ENCODE measurements at places on chromosomes 4 and X. TPM values are rescaled to one million over a fixed set of nuclear protein-coding genes. Genes with fewer than 3 reads are reported as not detected.

The RS1 gene
- total RNA-seq, result not detected

The SPANXA2 gene
- total RNA-seq, result not detected

The RPGR gene
- total RNA-seq, result 4.3 TPM

The SLC49A3 gene
- total RNA-seq, result 7.1 TPM

The CDKN2AIP gene
- 11.9 TPM for total RNA-seq

The AGTR2 gene
- not detected for total RNA-seq

The UGT8 gene
- total RNA-seq, result 0.32 TPM

The DUSP21 gene
- not detected for total RNA-seq

The FGFBP1 gene
- total RNA-seq, result not detected

The STAP1 gene
- total RNA-seq, result not detected

The EMCN gene
- not detected for total RNA-seq

The DLG3 gene
- total RNA-seq, result 11.7 TPM

The TEX13D gene
- not detected for total RNA-seq

The ANAPC10 gene
- total RNA-seq, result 41.5 TPM

The PRSS12 gene
- total RNA-seq, result 19.3 TPM

The MAGEA2B gene
- not detected for total RNA-seq

The TCEAL7 gene
- total RNA-seq, result 37.0 TPM

The ANXA3 gene
- total RNA-seq, result 27.4 TPM

The AFP gene
- 0.32 TPM for total RNA-seq

The NKX3-2 gene
- under 0.01 TPM for total RNA-seq

The VCX gene
- total RNA-seq, result not detected

The CT45A6 gene
- not detected for total RNA-seq

The BTC gene
- total RNA-seq, result 0.43 TPM
